ENCODE measurements at places on chromosomes 1 and 21.

GRCh38 chr21:34526618-34527290 lies 14.7 kb upstream of the KCNE1 start:
- DNase-seq: no peak

DNA sequence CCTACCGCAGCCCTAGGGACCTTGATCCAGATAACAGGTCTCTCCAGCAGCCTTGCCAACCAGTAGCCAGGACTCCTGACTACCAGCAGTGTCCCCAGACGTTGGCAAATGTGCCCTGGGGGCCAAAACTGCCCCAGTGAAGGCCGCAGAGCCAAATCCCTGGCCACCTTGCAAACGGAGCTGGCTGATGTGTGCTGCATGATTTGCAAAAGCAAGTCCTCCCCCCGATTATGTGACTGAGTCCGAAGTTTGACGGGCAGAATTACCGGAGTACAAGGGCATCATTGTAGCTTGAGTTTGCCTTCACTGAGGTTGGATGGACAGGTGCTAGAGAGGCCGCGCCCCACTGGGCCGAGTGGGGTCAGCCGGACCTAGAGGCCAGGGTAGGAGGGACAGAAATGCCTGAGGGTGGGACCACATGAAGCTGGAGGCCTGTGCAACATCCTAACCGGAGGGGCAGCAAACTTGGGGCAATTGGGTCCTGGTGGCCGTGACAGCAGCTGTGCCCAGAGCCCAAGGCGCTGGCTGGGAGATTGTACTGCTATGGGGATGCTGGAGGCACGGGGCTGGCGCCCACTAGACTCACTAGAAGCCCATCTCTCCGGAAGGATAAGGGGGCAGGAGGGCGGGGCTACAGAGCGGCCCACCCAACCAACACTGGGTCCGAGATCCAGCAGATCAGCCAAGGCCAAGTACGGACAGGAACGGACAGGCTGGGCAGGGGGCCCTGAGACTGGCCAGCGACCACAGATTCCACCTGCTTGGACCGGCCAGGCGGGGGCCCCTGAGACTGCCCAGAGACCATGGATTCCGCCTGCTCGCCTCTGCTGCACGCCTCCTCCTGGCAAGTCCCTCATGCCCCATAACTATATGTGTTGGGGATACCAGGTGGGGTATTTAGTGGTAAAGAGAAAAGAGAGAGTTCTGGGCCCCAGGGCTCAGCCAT lies 2.8 kb downstream of the ARHGEF16 start:
- DNase-seq: no peak

DNA sequence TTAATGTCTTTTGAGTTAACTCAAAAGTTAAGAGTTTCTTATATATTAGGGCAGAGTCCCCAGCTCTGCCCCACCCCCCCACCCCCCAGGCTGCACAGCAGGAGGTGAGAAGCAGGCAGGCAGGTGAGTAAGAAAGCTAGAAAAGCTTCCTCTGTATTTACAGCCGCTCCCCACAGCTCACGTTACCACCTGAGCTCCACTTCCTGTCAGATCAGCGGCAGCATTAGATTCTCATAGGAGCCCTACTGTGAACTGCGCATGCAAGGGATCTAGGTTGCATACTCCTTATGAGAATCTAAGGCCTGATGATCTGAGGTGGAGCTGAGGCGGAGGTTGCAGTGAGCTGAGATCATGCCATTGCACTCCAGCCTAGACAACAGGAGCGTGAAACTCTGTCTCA lies 81.9 kb downstream of the SIM2 start:
- no peak for DNase-seq

DNA sequence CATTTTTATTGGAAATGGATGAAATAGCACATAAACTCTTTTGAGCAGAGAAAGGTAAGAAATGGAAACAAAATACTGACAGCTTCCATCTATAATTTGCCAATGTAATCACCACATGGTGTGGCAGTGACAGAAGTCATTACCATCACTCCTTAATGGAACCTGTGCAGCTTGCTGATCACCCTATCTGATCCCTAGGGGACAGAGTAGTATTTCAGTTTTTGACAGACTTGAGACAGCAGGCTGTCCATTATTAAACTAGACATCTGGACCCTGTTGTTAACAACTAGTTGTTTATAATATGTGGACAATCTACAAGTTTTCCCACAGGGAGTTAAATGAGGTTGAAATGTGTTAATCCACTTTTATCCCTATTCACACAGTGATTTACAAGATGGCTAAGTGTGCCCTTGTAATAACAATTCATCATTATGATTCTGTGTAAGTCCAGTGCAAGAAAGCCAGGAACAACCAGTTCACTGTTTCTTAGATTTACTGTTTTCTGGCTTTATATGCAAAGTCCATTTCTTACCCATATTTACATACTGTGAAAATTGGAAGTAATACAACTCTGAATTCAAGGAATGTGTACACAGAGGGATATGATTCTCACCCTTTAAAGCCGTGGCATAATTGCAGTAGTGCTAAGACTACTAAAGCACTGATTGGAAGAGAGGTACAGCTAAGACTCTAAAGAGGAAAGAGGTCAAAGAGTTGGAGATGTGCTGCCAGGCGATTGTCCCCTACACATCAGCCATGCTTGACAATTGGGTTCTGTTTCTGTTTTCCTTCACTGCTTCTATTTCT lies 9.1 kb downstream of the KCNT2 start:
- no peak for DNase-seq

DNA sequence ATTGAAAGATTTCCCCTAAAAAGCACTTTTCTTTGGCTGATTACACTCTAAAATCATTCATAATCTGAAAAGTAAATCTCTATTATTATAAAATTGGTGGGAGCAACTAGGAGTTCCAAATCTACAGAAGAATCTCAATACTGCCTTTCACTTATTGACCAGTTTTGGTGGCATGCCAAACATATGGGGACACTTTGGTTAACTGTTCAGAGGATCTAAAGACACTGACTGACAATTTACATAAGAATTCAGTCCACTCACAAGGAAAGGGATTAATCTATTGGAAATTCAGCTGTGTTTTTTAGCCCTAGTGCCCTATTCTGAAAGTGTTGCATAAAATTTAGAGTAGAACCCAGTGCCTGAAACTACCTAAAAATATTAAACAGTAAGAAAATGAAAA lies 113.6 kb downstream of the LRRC40 start:
- no peak for DNase-seq

DNA sequence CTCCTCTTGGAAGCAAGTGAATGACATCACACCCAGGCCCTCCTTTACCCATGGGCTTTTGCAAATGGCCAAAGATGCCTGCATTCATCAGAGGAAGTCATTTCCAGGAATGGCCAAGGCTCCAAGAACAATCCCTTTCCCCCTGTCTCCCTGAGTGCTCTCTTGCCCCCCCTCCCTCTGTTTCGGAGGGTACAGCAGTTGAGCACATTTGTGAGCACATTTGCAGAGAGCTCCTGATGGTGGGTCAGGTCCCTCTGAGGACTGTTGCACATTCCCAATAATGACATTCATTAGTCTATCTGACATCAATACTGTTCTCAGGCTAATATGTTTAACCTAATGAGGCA lies 113.4 kb downstream of the MATN1 start:
- no peak for DNase-seq

GRCh38 chr1:56180520-56181190 lies 398.7 kb downstream of the PLPP3 start:
- DNase-seq: no peak

DNA sequence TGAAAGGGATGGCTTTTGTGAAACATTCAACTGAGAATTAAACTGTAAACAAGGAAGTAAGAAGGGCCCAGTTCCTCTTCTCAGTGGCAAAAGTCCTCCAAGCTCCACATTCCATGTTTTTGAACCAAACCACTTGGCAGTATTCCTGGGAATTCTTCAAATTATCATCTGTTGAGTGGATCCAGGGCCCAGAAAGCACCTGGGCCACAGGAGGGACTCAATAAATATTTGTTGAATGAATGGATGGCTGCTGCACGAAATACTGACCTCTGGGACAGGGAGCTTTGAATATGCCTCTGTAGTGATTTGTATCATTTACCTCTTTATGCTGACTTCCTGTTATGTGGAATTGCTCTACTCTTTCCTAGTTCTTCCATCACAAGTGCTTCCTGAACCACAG lies 4.7 kb downstream of the SLC35F3 start:
- no peak for DNase-seq

DNA sequence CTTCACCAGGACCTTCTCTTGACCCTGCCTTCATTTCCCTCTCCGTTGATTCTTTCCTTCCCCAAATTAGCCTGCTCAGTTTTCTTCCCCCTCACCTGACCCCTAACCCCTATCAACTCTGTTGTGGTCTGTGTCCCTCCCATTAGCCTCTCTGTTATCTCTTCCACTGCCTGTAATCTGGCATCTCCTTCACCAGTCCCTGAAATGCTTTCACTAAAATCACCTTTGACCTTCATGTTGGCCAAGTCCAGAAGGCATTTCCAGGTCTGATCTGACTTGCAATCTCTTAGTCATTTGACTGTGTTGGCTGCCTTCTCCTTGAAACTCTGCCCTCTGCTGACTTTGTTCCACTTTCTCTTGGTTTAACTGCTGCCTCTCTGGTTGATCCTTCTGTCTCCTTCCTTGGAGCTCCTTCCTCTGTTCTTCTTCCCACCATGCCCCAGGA lies 28.2 kb downstream of the ATP8B2 start:
- DNase-seq: no peak

GRCh38 chr1:57033222-57034001 lies 67.6 kb upstream of the C8B start:
- DNase-seq: no peak

GRCh38 chr1:97680894-97681293 lies 239.9 kb downstream of the DPYD start:
- DNase-seq: no peak

- DNase-seq: no peak
Measured at GRCh38 chr1:227378871-227379554, 60.7 kb upstream of the CDC42BPA start.

DNA sequence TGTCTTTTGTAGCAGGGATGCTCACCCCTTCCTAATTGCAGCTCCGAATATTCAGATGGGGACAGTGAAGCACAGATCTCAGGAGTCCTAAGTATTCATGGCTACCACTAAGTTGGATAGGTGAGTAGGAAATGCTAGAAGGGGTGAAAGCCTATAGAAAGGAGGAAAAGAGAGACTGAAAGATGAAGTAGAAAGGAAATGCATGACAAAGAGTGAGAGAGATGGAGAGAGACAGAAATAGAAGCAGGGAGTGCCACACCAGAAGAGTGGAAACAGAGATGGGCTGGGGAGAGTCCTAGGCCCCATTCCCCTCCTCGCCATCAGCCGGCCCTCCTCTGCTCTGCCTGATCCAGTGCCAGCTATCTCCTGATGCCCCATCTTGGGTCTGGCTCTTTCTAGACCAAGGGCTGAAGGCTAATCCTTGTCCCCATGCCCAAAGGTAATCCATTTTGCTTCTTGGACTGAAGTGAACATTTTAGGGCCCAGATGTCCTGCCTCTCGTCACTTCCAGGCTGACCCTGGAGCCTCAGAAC lies 2.0 kb downstream of the PEA15 start:
- DNase-seq: no peak

GRCh38 chr1:22089134-22089571 lies 36.6 kb downstream of the CDC42 start:
- no peak for DNase-seq

DNA sequence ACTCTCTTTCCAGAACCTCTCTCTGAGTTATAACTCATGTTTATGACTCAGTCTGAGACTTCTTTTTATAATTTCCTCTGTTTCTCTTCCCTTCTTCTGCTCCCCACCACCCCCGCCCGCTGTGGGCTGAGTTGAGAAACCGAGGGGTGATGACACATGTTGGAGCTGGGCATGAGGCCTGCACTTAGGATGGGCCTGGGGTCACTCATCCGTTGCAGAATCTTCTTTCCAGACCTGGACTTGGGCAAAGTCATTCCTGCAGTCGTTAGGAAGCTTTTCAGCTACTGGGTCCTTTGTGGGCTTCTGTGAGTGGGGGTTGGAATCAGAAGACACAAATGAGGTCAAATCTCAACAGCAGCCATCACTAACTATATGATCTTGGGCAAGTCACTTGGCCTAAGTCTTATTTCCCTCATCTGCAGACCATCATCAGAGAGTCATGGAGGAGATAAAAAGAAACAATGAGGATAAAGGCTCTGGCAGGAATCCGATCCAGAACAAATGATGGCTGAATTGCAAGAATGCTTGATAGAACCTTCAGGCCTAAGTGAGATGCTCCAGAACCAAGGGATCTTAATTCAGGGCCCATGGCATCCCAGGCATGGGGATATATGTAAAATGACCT lies 53.4 kb downstream of the RPS6KA1 start:
- DNase-seq: no peak

GRCh38 chr1:62314454-62315350 lies 4.5 kb downstream of the KANK4 start:
- no peak for DNase-seq

DNA sequence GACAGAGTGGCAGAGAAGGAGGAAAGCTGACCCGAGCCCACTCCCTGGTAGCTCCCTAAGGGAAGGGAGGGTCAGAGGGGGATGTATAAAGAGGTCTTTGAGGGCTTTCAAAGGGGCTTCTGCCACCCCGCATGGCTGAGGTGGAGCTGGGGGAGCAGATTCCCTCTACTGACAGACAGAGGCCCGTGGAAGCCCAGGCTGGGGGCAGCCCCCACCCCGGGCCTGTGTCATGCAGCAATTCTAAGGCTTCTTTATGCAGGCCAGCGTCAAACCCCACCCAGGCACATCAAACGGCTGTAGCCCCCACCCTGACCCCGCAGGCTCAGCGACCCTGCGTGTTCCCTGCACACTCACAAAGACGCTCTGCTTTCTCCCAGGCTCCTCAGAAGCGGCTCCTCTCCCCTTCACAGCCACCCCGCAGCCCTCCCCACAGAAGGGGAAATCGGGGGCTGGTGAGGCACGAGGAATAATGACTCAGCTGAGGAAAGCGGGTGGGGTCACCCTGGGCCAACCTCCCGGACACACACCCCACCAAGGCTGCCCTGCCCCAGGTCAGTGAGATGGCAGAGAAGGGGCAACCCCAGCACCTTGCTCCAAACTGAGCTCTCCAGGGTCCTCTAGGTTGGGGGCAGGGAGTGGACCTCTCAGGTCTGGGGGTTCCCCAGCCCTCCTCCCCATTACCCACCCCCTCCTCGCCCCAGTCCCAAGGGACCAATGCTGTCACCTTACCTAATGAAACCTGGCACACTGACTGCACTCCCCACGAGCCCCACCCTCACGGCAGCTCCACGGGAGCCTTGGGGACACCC lies 10.8 kb downstream of the SLC45A3 start:
- no peak for DNase-seq

DNA sequence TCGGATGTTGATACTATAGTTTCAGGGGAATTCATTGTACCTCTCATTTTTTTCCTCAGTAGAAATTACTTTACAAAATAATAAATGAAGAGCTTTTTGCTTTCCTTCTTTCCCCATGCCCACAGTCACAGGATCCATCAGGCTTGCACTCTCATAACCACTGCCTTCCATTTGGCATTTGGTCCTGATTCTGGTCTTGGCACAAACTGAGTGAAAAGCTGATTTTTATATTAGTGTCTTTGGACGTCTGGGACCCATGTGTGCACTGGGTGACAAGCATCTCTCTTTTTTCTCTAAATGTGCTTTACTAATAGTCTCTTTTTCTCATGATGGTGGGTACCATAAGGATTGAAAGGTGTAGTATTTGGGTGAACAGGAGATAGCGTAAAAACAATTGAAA lies 2.8 kb downstream of the ELAVL4 start:
- no peak for DNase-seq
